Ecto neural progenitor cell (in vitro differentiated cells): ENCODE measurements at places on chromosomes 2 and 18.
A peak's percentile ranks its signal among the peaks of the same experiment; 100 is the strongest.

DNA sequence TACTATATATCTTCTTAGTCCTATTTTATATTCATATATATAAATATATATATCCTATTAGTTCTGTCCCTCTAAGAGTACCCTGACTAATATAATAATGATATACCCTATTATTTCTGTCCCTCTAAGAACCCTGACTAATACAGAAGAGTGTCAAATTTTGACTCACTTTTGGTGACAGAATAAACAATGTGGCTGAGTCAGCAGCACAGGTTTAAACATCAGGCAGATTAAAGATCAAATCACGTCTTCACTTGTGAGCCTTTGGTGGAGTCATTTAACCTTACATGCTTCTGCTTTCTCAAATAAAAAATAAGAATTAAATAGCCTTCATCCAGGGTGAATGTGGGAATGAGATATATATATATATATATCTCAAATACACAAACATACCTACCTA lies 615.9 kb upstream of the GCFC2 start:
- DNase-seq: no peak

DNA sequence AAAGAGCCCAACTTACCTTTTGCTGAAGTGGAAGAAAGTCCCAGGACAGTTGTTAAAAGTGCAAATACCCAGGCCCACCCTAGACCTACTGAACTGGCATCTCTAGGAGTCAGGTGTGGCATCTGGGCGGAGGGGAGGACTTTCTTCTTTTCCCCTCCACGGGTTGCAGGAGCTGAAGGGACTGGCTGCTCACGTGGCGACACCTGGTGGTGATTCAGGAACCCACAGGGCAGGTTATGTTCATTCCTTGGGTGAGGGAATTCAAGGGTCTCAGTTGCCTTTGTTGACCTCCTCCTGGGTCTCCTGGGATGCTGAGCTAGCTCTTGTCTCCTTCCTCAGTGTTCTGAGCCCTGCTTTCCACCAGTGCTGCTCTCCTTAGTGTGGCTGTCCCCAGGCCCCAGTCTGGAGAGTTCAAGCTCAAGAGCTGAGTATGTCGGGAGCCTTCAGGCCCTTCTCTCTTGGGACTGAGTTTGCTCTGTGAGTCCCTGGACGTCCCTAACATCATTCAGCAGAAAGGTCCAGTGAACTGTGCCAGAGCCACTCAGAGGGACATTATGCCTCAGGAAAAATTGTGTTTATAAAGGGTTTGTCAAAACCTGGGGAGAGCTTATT lies 56.9 kb downstream of the DYSF start:
- DNase-seq: peak; percentile 82

GRCh38 chr2:216804357-216805350 lies 55.2 kb downstream of the TNP1 start:
- no peak for DNase-seq

DNA sequence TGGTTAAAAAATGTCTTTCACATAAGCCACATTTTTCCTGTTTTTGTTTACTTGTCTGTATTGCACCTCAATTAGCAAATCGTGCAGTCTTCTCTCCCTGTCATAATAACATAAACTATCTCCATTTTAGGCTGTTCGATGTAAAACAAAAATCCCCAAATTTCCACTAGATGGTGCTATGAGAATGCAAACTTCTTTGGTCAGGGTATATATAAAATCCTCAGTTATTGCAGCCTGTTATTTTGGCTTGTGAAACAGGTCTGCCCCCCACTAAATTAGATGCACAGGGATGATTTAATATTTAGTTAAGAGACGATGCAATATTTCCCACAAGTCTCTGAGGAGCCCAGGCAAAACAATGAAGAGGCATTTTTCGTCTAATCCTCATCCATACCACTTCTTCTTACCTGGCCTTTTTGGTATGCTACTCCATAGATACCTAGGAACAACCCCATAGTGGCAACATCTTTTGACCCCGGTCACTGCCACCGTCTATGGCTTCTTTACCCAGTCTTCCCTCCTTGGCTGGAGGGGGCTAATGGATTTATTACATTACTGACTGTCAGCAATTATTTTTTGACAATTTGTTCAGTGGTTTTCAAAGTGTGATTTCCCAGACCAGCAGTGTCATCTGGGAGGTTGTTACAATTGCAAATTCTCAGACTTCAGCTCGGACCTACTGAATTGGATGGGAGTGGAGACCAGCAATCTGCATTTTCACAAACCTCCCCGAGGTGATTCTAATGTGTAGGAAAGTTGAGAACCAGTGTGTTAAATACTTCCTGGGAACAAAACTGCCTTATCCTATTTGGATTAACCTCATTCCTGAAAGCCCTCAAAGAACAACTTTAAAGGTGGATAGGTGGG lies 117.4 kb upstream of the CWC22 start:
- DNase-seq: no peak

GRCh38 chr18:6249788-6250187 lies 164.9 kb downstream of the L3MBTL4 start:
- no peak for DNase-seq

DNA sequence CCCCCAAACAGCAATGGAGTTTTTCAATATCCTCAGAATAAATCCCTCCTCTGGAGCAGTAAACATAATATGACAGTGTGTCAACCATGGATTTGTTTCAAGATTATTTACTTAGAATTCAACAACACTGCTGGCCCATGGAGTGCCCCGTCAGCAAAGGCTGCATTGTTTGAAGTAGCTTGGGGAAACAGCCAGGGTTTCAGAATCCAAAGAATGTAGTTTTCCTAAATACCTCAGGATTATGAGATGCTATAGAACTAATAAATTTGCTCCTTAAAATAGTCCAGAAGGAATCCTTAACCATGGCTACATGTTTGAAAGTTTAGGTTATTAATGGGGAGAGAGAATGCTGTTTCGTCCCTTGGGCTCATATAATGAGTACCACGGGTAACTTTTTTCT lies 13.1 kb upstream of the CETN1 start:
- no peak for DNase-seq

GRCh38 chr2:30775833-30776232 lies 31.4 kb downstream of the CAPN13 start:
- DNase-seq: peak; percentile 32

- no peak for DNase-seq
These were observed 116.8 kb upstream of the PKDCC start for GRCh38 chr2:41930807-41931566.

DNA sequence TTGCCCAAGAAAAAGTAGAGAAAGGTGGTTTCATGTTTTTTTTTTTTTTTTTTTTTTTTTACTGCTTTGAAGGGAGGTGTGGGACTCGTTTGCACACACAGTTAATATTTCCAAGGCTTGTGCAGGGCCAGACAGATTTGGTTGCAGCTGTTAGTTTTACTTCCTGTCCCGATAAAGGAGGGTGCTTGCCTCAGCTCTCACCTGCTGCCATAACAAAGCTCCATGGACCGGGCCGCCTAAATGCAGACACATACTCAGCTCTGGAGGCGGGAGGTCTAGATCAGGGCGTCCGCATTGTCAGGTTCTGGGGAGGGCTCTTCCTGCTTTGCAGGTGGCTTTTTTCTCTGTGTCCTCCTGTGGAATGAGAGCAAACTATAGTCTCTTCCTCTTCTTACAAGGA lies 69.9 kb downstream of the ODC1 start:
- DNase-seq: no peak

GRCh38 chr2:120949027-120949956 lies 213.6 kb downstream of the GLI2 start:
- no peak for DNase-seq

GRCh38 chr2:149857344-149857743 lies 269.8 kb upstream of the MMADHC start:
- DNase-seq: no peak

GRCh38 chr2:63665846-63666475 lies 77.2 kb downstream of the MDH1 start:
- no peak for DNase-seq

- peak; percentile 69 for DNase-seq
These were observed 216.3 kb upstream of the DTNA start for GRCh38 chr18:34493566-34494358.

- no peak for DNase-seq
These were observed 39.7 kb downstream of the TFCP2L1 start for GRCh38 chr2:121245120-121245820.

DNA sequence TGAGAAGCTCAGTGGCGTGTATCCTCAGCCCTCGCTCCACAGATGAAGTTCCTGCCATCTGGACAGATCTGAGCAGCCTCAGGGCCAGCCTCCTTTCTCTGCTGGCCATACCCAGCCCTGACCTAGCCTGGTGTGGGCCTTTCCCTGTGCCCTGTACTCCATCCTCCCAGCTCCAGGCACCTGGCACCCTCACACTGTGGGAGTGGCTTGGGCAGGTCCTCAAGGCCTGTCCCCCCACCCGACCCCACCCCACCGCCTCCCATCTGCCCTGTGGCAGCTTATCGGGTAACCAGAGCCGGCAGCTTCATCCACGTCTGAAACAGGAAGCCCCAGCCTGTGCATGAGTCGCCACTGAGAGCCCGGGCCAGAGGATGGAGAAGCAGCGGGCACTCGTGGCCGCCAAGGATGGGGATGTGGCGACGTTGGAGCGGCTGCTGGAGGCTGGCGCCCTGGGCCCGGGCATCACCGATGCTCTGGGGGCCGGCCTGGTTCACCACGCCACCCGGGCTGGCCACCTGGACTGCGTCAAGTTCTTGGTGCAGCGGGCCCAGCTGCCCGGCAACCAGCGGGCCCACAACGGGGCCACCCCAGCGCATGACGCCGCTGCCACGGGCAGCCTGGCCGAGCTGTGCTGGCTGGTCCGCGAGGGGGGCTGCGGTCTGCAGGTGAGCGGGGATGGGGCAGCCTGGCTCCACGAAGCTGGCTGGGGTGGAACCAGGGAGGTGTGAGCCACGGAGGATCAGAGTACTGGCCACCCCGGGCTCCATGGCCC lies at the start of gene ESPNL:
Gene ESPNL (plus strand): TSS at position 292 of the 772 bp plus-strand sequence. CDS start 80 bp downstream, at position 372.
- no peak for DNase-seq

DNA sequence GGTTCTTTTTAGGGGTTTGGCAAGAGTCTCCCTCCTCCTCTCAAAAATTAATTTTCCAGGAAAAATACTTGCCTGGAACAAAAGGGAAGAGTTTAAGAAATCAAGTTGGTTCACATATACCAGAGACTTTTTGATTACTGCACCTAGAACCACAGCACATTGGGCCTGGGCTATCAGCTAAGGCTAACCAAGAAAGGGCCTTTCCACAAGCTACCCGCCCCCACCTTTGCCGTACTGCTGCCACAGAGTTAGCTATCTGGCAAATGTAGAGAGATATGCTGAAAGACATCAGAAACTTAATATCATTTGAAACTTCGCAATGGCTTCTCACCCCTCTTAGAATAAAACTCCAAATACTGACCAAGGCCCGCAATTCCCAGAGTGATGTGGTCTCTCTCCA lies 76.9 kb downstream of the AAK1 start:
- DNase-seq: no peak

DNA sequence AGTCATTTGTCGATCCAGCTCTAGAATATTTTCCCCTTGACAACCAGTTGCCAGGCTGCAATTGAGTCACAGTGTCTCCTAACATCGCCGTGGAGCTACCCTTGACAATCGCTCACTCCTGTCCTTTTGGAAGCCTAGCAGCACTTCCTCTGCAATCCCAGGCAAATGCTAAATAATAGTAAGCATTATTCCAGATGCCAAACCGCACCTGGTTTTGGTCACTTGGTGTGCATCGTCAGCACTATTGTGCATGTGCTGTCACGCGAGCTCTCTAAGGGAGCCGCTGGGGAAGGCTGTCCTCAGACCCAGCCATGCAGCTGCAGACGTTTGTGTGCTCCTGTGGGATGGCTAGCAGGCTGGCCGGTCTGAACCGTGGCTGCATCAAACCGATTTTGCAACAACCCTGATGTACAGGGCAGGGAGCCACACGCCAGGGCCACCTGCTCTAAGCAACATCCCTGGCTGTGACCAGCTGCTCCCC lies 549.5 kb upstream of the ID2 start:
- DNase-seq: no peak

- DNase-seq: peak; percentile 28
These were observed 39.1 kb upstream of the ODC1 start for GRCh38 chr2:10487081-10487740.

GRCh38 chr2:8268172-8268783 lies 413.6 kb upstream of the ID2 start:
- no peak for DNase-seq

DNA sequence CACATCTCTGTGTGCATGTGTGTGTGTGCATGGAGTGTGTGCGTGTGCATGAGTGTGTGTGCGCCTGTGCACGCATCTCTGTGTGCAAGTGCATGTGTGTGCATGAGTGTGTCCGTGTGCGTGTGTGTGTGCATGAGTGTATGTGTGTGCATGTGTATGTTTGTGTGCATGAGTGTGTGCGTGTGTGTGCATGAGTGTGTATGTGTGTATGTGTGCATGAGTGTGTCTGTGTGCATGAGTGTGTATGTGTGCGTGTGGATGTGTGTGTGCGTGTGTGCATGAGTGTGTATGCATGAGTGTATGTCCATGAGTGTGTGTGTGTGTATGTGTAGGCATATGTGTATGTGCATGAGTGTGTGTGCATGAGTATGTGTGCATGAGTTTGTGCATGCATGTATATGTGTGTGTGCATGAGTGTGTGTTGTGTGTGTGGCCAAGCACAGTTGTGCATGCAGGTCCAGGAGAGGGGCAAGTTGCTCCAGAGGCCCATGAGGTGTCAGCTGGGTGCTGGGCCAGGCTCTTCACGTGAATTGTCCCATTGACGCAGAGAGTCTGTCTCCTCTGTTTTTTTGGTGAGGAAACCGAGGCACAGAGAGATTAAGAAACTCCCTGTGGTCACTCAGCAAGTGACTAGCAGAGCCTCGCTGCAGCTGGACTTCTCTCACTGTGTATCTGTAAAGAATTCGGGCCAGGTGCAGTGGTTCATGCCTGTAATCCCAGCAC lies 75.5 kb downstream of the ASB1 start:
- peak; percentile 30 for DNase-seq

DNA sequence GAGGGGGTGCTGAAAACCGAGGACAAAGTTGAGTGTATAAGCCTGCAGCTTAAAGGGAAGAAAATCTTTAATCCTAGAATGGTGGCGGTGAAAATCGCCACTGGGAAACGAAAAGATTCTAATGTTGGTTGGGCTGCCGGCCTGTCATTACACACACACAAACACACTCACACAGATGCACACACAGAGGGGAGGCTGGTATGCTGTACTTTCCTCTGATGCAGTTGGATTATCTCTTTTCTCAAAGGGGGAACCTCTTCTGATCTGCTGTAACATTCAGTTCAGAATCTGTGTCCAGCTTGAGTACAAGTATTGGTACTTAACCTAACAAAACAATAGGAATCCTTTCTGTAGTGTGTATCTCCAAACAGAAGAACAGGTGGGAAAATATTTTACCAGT lies 39.0 kb downstream of the ANXA4 start:
- no peak for DNase-seq

DNA sequence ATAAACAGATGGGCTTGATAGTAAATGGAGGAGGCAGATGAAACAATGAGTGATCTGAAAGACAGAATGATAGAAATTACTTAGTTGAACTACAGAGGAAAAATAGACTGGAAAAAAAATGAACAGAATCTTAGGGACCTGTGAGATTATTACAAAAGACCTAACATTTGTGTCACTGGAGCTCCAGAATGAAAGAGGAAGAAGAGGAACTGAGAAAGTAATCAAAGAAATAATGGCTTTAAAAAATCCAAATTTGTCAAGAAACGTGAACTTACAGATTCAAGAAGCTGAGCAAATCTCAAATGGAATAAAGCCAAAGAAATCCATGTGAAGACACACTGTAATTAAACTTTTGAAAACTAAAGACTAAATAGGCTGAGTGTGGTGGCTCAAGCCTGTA lies 28.3 kb downstream of the EVA1A start:
- DNase-seq: no peak

GRCh38 chr2:50535971-50536759 lies 495.8 kb downstream of the NRXN1 start:
- DNase-seq: no peak
